ENCODE measurements at places on chromosomes 5 and 9.
A peak's percentile ranks its signal among the peaks of the same experiment; 100 is the strongest.

- no peak for DNase-seq
Measured at GRCh38 chr5:137190441-137190840, 308.7 kb downstream of the SPOCK1 start.

- no peak for DNase-seq
Measured at GRCh38 chr5:159668556-159668955, 247.7 kb upstream of the ADRA1B start.

DNA sequence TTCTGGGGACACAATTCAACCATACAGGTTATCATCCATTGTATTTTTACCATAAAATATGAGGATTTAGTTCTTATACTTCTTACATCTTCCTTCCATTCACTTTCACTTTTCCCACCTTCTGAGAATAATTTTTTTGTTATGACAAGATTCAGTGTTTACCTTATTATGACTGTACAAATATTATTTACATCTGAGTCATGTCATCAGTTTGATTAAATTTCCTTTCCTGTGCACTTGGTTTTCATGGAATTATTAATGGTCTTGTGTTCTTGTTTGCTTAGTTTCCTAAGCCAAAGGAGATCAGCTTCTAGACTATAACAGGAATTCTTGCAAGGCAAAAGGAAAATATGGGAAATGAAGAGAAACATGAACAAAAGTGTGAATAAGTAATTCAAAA lies 366.5 kb downstream of the TMEM38B start:
- DNase-seq = no peak

GRCh38 chr5:82446809-82447208 lies 168.7 kb upstream of the RPS23 start:
- no peak for DNase-seq

GRCh38 chr9:115327436-115328122 lies 209.6 kb upstream of the TNC start:
- DNase-seq = no peak

- DNase-seq = no peak
Measured at GRCh38 chr5:121090822-121091221, 626.7 kb downstream of the PRR16 start.

GRCh38 chr5:124156415-124156996 lies 589.9 kb downstream of the ZNF608 start:
- no peak for DNase-seq

- no peak for DNase-seq
Measured at GRCh38 chr5:110665184-110665726, 61.2 kb downstream of the TMEM232 start.

DNA sequence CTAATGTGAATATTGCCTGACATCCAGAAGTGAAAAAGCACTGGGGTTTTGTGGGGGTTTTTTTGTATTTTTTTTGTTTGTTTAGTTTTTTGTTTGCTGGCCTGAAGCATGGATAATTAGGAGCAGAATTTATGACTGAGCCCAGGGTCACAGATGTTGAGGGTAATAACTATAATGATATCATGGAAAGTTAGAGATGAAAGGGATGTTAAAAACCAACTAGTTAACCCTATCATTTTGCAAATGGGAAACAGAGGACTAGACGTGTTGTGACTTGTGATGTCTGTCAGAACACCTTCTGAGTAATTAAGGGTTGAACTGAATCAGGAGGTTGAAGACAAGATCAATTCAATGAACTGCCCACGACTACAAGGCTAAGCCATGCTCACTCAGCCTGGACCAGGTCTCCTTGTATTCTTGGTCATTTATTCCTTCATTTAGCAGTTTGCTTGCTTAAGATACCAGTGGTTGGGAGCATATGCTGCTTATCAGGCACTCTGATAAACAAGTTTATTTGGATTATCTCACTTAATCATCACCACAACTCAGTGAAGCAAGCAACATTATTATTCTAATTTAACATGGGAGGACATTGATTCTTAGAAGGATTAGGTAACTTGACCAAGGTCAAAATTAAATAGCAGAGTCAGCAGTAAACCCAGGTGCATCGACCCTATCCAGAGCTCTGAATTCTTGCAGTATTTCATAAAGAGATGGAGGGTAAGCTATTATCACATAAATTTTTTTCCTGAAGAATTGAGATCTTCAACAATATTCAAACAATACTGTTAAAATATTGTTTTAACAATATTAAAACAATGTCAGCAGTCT lies 75.7 kb upstream of the PIK3R1 start:
- DNase-seq = no peak

GRCh38 chr9:35432076-35432475 lies 57.8 kb upstream of the RUSC2 start:
- no peak for DNase-seq

GRCh38 chr5:80368661-80369480 lies 39.0 kb upstream of the ZFYVE16 start:
- no peak for DNase-seq

GRCh38 chr9:26125693-26126092 lies 447.4 kb upstream of the TUSC1 start:
- no peak for DNase-seq

DNA sequence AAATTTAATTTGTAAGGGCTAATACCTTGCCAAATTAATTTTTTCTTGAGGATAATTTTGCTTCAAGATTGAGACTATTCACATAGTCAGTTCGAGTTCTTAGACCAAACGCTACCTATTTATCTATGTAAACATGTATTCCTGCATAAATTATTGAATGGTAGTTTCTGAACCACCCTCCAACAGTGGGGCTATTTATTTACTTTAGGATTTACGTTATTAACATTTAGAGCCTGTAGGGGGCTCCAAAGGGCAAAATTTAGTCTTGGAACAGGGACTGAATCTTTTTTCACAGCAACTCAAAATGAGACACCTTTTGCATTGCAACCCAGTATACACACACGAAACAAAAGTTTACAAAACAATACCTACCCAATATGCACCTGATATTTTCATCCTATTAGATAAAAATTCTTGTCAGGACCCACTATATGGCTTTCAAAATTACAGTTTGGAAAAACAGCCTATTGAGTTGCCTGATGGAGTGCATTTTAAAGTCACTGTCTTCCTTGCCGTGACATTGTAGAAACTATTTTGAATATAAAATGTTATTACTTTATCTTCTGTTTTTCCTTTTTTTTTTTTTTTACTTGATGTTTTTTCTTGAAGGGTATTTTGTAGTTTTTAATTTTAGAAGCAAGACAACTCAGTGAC lies 47.1 kb upstream of the POU4F3 start:
- no peak for DNase-seq

DNA sequence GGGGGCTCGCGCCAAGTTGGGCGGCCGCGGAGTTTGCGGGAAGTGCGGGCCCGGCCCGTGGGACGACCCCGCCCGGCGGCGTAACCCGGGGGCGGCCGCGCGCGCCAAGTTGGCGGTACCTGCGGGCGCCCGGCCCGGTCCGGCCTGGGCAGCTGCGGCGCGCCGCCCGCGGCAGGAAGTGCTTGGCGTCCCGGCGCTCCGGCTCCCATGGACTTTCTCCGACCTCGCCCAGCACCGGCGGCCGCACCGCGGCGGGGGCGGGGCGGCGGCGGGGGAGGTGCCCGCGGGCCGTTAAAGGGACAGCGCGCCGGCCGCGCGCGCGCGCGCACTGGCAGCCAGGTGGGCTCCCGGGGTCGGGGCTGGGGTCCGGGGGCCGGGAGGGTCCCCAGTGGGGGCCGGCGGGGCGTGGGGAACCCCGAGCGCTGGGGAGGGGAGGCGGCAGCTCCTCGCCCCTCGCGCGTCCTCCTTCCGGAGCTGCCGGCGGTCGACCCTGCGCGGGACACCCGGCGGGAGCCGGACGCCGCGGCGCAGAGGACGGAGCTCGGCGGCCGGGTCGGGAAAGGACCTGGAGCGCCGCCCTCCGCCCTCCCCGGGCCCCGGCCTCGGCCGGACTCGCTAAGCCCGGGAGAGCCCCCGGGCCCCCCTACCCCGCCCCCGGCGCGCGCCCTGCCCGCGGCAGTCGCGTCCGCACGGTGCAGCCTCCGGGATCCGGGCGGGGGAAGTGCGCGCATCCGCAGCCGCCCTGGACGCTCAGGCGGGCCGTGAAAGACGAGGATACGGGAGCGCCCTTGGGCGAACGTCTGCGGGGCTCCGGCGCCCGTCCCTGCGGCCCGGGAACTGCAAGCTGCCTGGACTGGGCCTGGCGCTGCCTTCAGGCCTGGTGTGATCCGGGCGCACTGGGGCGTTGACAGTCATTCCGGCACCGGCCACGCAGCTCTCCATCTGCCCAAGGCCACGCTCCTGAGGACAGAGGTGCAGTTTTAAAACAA lies at the start of gene NACC2:
TSS of gene NACC2 (minus strand) at position 220 of the 989 bp plus-strand sequence. CDS start 44,768 bp downstream, outside the sequence.
- DNase-seq = no peak

- DNase-seq = no peak
Measured at GRCh38 chr5:171629628-171630349, 155.8 kb upstream of the SMIM23 start.

DNA sequence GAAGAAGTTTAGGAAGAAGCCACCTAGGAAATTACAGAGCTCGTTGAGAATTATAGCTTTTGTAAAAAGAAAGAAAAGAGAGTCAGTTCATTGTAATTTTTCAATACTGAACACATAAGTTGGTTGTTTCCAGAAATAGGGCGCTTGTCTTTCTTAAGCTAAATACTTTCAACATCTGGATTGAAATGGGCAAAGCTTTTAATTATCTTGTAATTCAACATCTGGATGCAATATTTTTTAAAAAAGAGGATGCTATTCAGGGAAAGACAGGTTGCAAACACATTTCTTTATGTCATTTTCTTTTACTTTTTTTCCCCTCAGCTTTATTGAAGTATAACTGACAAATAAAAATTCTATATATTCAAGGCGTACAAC lies 100.7 kb upstream of the TRPC7 start:
- no peak for DNase-seq

GRCh38 chr5:23727271-23727670 lies 219.9 kb downstream of the PRDM9 start:
- no peak for DNase-seq

DNA sequence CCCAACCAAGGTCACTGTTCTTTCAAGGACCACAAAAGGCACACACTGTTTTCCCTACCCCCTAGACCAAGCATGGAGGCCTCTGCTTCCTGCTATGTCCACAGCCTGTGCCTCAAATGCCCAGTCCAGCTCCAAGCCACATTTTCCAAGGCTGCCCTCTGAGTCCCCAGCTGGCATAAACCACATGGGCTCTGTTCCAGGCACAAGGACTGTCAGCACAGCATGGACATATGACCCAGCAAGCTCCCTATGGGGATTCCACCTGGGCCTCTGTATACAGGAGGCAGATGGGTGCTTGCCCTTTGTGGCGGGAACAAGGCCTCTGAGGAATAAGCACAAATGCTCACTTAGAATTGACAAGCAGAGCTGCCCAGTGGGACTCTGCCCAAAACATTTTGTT lies 115.2 kb downstream of the SPOCK1 start:
- DNase-seq = no peak

GRCh38 chr5:36919650-36920049 lies 43.1 kb downstream of the NIPBL start:
- DNase-seq = no peak

DNA sequence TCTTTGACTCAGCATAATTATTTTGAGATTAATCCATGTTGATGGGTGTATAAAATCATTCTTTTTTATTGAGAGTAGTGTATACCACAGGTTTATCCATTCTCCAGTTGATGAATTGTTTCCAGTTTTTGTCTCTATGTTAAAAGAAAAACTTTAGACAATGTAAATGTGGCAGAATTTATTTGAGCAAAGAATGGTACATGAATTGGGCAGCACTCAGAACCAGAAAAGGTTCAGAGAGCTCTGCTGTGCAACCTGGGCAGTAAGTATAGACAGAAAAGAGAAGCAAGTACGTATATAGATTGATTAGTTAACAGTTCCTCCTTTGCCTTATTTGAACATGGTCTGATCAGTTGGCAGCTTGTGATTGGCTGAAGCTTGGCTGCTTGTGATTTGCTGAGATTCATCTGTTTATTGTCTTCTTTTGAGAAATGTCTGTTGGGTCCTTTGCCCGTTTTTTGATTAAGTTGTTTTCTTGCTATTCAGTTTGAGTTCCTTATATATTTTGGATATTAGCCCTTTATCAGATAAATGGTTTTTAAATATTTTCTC lies 41.4 kb downstream of the CDC42SE2 start:
- no peak for DNase-seq

DNA sequence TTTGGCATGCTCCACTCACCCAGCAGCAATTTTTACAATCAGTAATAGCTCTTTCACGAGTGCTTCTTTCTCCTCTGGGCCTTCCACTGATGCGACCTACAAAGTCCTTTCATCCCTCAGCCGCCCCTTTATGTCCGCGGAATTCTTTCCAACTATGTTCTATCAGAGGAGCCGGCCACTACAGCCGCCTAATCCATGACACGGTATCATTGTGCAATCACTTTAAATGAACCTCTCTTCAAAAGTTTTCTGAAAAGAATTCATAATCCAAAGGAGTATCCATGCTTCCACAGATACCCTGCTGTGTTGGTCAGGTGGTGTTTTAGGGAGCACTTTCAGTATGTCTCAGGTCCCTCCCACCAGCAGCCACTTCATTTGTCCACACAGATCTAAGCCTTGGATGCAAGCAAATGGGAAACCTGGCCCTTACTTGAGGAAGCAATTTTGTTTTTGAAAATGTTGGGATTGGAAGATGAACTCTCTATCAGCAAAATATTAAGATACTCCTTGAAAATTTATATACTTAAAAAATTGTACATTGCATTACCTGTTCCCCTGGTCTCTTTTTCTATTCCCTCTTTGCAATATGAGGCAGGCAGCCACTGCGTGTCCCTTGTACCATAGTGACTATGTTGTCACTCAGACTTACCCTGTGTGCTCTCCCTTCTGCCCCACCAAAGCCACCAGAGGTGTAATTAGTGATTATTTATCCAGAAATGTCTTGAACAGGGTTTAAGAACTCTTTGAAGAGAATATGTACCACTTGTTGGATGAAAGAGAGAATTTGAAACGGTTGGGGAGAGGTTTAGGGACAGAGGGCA lies 12.9 kb upstream of the MEF2C start:
- no peak for DNase-seq

- peak; percentile 73 for DNase-seq
Measured at GRCh38 chr9:34651876-34652601, at the start of gene IL11RA. Gene IL11RA (plus strand): TSS chr9:34652185. CDS start chr9:34655218, 3,033 bp downstream.

- no peak for DNase-seq
Measured at GRCh38 chr5:178675922-178676321, 49.1 kb upstream of the CLK4 start.

- no peak for DNase-seq
Measured at GRCh38 chr9:76759732-76760131, 4.5 kb upstream of the PCA3 start.

- no peak for DNase-seq
Measured at GRCh38 chr9:135228345-135228982, 141.0 kb downstream of the OLFM1 start.

DNA sequence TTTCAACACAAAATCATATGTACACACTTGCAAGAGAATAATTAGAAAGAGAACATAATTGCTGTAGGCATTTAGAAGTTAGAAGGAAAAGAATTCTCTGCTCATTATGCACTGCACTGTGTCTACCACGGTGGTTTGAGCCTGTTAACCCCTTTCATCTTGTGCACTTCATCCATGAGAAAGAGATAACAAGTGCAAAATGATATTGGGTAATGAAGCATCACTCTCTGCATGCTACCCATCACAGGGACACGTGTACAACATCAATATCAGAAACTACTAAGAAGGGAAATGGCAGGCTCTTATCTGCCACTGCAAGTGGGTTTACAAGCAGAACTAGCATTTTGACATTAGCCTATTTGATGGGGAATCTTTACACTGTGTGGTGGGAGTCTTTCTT lies 202.6 kb downstream of the CDH12 start:
- no peak for DNase-seq

All from AG09319 (cell line).